CD4-positive, CD25-positive, alpha-beta regulatory T cell (primary cell): ENCODE measurements at places on chromosomes 4 and X. TPM values are rescaled to one million over a fixed set of nuclear protein-coding genes. Genes with fewer than 3 reads are reported as not detected.

FOXP3 gene
- polyA plus RNA-seq: 169 TPM

XAGE1A gene
- not detected for polyA plus RNA-seq

AKAP4 gene
- not detected for polyA plus RNA-seq

GRCh38 chrX:40877887-40878286 is 142.5 kb upstream of the MED14 start:
- DNase-seq: no peak

- peak; percentile 45 for DNase-seq
Observed at GRCh38 chr4:15457406-15458201, 12.1 kb upstream of the CC2D2A start.

GRCh38 chr4:136864604-136865185 is 667.6 kb downstream of the PCDH18 start:
- peak; percentile 47 for DNase-seq

DNA sequence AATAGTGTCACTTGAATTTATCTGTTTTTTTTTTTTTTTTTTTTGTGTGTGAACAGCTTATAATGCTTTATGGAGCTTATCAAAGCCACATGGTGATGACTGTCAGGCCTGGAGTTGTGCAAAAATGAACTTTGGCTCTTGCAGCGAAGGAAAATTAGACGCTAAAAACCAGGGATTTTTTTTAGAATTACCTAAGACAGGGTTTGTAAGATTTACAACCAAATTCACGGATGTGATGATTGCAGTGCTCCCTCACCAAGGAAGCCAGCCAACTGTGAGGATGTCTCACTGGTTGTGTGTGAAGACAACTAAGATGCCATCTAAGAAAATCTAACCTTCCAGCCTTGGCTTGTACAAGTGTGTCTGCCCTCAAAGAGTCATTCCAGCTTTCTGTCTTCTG is 127.1 kb upstream of the SLC4A4 start:
- DNase-seq: no peak

DNA sequence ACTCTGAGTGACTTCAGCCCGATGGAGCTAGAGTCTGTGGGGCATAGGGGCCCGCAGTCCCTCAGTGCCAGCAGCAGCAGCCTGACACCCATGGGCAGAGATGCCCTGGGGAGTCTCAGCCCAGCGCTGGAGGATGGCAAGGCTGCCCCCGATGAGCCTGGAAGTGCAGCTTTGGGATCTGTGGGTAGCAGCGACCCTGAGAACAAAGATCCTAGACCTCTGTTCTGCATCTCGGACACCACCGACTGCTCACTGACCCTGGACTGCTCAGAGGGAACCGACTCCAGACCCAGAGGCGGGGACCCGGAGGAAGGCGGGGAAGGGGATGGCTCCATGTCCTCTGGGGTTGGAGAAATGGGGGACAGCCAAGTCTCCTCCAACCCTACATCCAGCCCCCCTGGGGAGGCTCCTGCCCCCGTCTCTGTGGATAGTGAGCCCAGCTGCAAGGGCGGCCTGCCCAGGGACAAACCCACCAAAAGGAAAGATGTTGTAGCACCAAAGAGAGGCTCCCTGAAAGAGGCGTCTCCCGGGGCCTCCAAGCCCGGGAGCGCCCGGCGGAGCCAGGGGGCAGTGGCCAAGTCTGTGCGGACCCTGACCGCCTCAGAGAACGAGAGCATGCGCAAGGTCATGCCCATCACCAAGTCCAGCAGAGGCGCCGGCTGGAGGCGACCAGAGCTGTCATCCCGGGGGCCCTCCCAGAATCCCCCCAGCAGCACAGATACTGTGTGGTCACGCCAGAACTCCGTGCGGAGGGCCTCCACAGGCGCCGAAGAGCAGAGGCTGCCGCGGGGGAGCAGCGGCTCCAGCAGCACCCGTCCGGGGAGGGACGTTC is 39.5 kb downstream of the FHDC1 start:
- DNase-seq: no peak

- DNase-seq: no peak
Observed at GRCh38 chr4:149076401-149076800, 634.2 kb upstream of the NR3C2 start.

DNA sequence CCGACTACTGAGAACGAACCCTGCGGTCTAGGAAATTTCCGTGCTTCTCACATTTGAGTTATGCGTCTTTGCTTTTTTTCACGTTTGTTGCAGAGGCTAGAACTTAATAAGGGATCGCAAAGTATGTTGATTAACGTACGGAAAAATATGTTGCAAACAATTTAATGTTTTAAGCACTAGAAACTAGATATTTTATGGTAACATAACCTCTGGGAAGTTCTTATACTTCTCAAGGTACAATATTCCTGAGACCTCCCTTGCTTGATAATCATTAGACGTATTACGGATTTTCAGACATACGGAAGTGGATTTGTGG is 639 bp upstream of the PRDM5 start:
- DNase-seq: no peak

DNA sequence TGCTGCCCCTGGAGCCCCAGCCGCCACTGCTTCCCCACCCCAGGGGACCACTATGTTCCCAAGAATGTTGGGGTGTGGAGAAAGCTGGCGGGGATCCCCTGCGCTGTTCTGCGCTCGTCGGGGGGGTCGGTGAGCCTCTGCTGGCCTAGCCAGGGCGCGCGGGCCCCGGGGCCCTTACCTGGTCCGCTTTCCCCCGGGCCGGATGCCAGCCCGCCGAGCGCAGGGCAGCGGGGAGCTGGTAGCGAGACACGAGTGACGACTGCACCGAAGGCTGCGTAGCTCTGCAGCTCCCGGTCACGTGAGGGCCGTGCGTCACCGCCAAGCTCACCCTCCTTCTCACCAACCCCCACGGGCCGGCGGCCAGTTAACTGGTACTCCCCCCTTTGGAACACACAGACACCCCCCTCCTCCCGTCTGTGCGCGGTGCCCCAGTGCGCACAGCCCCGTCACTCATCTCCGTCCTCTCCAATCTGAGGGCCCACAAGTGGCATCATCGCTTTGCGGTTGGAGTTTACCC is at the start of gene BEX1:
TSS of gene BEX1 (minus strand) at position 254 of the 517 bp plus-strand sequence. CDS start 897 bp downstream, outside the sequence.
- peak; percentile 4 for DNase-seq

GRCh38 chr4:131447883-131448282 is 1701.2 kb upstream of the PCDH10 start:
- no peak for DNase-seq

- DNase-seq: peak; percentile 13
Observed at GRCh38 chr4:56906489-56907393, 959 bp upstream of the REST start.

GRCh38 chr4:77342170-77342810 is 185.3 kb downstream of the CCNG2 start:
- no peak for DNase-seq
